ENCODE measurements at places on chromosomes 16 and 17. TPM values are rescaled to one million over a fixed set of nuclear protein-coding genes. Genes with fewer than 3 reads are reported as not detected.

Gene TBC1D28
- not detected for total RNA-seq

Gene C16orf96
- 0.17 TPM for total RNA-seq

Gene G6PC1
- total RNA-seq: not detected

Gene GSE1
- total RNA-seq: 29.4 TPM

Gene OTOA
- 0.17 TPM for total RNA-seq

Gene CPNE7
- 31.6 TPM for total RNA-seq

Gene LITAF
- 53.7 TPM for total RNA-seq

Gene NUPR1
- 20.8 TPM for total RNA-seq

Gene MT1A
- 1.7 TPM for total RNA-seq

Gene CTF1
- total RNA-seq: 6.1 TPM

Gene RRN3
- total RNA-seq: 37.1 TPM

Gene WNT9B
- total RNA-seq: not detected

Gene SLC38A8
- total RNA-seq: not detected

Gene NQO1
- 1,009 TPM for total RNA-seq

Gene C16orf74
- 7.3 TPM for total RNA-seq

Gene PIMREG
- total RNA-seq: 3.1 TPM

Gene PITPNM3
- 0.44 TPM for total RNA-seq

Gene ZNF423
- total RNA-seq: 0.99 TPM

Gene CCDC200
- total RNA-seq: not detected

Gene VMO1
- 1.0 TPM for total RNA-seq

Gene CCNF
- total RNA-seq: 5.1 TPM

Gene RPL23
- total RNA-seq: 843 TPM

Gene OR1F1
- total RNA-seq: not detected

Gene PDILT
- not detected for total RNA-seq

Gene GID4
- 12.6 TPM for total RNA-seq

Gene RNF157
- total RNA-seq: 1.7 TPM

Gene CCDC43
- 40.6 TPM for total RNA-seq

Gene OR4D1
- total RNA-seq: under 0.01 TPM

Gene KRTAP3-1
- total RNA-seq: not detected

Gene PPL
- total RNA-seq: 51.5 TPM

Gene PDE6G
- total RNA-seq: not detected

Gene FOXO3B
- 3.8 TPM for total RNA-seq

Gene CORO1A
- 0.50 TPM for total RNA-seq

Gene SLC16A6
- total RNA-seq: 0.15 TPM

Gene MLLT6
- 23.7 TPM for total RNA-seq

Gene GPR142
- total RNA-seq: 1.3 TPM

Gene CEP95
- total RNA-seq: 26.6 TPM
